CD4-positive, alpha-beta T cell treated with Interleukin-17A for 4 hours (primary cell): ENCODE measurements at places on chromosomes 4 and X.

DNA sequence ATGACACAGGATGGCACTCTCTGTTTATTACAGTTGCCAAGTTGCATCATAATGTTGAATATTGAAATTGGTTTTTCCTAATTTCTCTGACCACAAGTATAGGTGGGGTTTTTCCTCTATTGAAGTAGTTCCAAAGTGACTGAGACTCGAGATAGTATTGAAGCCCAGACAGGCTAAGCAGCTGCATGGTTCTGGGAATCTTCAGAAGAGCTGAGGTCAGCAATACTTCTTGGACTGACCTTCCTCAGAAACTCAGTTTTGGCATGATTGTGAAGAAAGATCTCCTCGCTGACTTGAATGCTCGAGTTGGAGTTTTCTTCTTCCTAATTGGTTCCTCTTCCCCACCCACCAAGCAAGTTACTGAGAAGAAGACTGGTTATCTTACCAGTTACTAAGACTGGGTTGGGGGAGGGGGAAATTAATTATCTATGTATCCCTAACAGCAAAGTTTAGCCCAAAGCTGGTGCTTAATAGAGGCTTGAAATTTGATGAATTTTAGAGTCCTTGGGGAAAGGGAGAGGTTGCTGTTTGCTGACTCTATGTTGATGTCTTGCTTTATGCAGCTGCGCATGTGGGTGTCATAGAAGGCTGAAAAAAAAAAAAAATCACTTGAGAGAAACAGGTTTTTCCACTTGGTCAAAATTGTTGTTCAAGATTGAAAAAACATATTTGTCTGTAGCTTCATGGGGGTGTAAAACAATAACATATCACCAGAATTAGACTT lies 91.1 kb downstream of the P2RY10 start:
- DNase-seq, result no peak

- no peak for DNase-seq
Observed at GRCh38 chr4:85905761-85906160, 430.8 kb downstream of the ARHGAP24 start.

DNA sequence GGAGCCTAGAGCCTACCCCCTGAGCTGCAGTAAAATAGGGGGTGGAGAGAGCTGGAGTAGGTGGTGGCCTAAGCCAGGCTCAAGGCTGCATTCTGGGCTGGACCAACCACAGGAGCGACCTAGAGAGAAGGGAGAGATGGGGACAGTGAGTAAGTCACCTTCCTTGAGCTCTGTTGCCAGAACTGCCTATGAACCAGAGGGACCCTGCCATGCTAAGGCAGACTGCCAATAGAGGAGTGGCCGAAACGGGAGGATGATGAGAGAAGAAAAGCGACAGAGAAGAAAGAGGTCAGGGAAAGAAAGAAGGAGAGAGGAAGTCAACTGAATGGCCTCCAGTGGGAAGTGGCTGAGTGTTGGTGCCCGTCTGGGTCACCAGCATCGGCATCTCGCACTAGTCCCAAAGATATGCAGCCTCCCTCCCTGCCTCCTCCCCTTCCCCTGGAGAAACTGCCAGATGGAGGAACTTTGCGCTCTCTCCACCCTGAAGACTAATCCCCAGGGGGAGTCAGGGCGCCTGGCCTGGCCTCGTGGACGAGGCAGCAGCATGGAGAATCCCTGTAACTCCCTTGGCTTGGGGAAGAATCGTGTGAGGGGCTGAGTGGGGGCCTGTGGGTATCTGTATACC lies 28.8 kb downstream of the ELF4 start:
- DNase-seq, result no peak

DNA sequence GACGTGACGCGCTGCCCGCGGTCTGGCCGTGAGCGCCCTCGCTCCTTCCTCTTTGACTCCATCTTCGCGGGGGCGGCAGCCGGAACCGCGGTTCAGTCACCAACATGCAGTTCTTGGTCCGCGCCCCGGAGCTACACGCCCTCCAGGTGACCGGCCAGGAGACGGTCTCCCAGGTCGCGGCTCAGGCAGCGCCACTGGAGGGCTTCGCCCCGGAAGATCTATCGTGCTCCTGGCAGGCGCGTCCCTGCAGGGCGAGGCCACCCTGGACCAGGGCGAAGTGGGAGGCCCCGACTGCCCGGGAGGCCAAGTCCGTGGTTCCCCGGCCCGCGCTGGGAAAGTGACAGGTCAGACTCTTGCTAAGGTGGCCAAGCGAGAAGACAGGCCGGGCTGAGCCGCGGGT lies 2.9 kb downstream of the TRIML2 start:
- DNase-seq, result no peak

DNA sequence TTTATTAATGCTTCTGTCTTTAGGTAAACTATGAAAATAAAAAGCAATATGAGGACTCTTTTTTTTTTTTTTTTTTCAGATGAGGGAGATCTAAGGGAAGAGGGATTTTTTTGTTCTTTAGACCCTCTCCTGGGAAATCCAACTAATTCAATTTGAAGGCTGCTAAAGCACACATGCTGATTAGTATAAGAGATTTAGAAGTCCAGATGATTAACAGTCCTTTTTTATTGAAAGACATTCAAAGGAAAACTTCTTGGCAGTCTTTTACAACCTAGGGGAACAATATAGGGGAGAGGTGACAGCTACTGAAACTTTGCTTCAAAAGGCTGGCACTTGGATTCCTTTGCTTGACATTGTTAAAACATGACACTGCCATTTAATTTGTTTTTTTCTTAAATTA lies 602.5 kb downstream of the RAPGEF2 start:
- DNase-seq, result no peak

DNA sequence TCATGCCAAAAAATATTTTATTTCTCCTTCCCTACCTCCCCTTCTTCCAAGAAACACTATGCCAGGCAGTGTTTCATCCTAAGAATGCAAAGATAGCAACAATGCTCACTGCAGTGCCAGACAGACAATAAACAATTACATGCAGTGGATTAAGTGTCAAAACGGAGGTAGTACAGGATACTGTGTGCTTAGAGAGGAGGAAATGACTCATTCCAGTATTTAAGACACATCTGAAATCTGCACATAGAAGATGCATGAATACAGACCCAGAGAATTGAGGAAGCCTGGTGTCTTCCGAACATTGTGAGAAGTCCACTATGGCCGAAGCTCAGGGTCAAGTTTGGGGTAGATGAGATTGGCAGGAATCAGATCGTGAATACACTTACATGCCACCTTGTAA lies 326.4 kb downstream of the PPP3CA start:
- peak; percentile 19 for DNase-seq

DNA sequence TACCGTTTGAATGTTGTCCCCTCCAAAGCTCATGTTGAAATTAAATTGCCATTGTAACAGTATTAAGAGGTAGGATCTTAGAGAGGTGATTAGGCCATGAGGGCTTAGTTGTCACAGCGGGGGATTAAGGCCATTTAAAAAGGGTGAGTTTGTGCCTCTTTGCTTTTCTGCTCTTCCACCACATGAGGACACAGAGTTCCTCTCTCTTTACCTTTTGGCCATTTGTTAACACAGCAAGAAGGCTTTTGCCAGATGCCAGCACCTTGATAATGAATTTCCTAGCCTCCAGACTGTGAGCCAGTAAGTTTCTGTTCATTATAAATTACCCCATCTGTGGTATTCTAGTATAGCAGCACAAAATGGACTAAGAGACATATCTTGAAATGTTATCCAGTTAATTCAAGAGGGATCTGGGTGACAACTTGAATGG lies 7.8 kb upstream of the HERC3 start:
- no peak for DNase-seq

DNA sequence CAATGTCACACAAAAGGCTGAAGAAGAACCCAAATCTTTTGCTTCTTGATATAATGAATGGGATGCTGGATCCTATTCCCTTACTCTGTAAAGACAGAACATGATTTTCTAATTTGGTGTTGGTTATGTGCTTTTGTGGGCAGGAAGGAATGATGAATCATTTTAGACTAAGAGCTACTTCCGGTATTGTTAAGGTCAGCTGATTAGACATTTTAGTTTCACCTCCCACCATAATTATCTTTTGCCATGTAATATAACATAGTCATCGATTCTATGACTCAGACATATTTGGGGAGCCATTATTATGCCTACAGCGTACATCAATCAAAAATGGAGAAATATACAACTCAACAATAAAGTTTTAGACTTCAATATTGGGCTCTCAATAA lies 265.3 kb downstream of the ZNF674 start:
- no peak for DNase-seq

- peak; percentile 47 for DNase-seq
Observed at GRCh38 chr4:7845493-7846128, 94.0 kb downstream of the AFAP1 start.

DNA sequence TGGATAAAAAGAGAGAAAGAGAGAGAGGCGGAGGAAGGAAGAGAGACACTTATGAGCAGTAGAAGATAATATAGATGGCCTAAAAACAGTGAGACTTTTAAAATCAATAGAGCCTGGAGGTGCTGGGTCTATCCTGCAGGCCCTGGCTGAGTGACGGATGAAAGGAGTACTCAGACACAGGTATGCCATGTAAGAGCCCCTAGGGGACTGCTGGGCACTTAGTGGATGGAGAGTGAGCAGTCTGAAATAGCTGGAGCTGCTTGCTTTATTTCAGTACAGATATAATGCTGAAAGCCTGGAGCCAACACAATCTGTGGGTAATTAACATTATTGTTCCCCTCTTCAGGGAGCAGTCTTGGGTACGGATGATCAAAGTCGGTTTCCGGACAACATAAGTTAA lies 578.6 kb downstream of the SPOCK3 start:
- no peak for DNase-seq

- DNase-seq, result peak; percentile 82
Observed at GRCh38 chr4:4574792-4575191, 32.9 kb upstream of the STX18 start.

- no peak for DNase-seq
Observed at GRCh38 chrX:54067766-54068165, 23.5 kb upstream of the PHF8 start.

DNA sequence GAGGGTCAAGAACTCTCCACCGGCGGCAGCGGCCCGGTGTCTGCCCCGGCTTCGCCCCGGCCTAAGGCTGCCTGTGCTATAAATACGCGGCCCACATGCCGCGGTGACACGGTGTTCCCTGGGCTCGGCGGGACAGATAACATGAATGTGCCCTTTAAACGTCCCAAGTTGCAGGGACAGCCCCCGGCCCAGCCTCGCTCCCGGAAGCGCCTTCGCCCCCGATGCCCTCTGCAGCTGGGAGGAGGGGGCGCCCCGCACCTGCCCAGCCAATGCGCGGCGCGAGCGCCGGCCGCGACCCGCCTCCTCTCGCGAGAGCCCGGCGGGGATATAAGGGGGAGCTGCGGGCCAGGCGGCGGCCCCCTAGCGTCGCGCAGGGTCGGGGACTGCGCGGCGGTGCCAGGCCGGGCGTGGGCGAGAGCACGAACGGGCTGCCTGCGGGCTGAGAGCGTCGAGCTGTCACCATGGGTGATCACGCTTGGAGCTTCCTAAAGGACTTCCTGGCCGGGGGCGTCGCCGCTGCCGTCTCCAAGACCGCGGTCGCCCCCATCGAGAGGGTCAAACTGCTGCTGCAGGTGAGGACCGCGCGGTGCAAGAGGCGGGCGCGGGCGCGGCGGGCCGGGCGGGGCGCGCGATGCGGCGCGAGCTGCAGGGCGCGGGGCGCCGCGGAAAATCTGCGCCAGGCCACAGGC lies at the start of gene SLC25A4:
SLC25A4 (plus strand) TSS at position 355 of the 689 bp plus-strand sequence; CDS start at position 462, 107 bp downstream.
- DNase-seq, result peak; percentile 84

GRCh38 chr4:138565576-138565975 lies 323.4 kb upstream of the SLC7A11 start:
- DNase-seq, result no peak

GRCh38 chr4:83917572-83917971 lies 381.7 kb downstream of the GPAT3 start:
- no peak for DNase-seq

DNA sequence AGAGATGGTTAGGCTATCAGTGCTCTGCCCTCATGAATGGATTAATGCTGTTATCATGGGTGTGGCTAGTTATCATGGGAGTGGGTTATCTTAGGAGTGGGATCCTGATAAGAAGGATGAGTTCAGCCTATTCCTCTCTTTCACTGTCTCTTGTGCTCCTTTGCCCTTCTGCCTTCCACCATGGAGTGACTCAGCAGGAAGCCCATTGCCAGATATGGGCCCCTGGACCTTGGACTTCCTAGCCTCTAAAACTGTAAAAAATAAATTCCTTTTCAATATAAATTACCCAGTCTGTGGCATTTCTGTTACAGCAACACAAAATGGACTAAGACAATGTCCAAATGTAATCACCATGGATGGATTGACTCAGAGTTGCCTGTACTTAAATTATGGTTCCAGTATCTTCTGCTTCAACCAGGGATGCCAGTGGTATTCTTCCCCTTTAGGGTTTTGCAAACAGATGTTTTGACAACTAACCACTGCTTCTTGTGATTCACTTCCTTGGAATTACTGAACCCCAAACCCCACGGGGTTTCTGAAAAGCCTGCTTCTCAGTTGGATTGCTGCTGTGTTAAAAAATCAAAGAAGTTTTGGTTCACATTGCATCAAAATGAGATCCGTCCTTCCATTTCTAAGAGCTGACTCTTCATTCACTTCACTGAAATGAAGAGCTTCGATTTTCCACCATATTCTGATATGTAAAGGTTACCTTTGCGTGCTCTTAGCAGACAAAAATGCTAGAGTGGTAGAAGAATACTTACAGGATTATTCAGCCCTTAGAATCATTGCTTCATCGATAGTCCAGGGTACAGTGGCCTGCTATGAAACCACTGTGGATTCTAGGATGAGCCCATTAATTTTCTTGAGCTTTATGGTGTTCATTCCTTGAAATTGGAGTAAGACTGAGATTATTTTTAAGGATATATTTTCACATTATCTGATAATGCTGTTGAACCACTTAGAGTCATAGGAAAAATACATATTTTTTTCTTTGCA lies 107.7 kb downstream of the FRMPD4 start:
- no peak for DNase-seq

DNA sequence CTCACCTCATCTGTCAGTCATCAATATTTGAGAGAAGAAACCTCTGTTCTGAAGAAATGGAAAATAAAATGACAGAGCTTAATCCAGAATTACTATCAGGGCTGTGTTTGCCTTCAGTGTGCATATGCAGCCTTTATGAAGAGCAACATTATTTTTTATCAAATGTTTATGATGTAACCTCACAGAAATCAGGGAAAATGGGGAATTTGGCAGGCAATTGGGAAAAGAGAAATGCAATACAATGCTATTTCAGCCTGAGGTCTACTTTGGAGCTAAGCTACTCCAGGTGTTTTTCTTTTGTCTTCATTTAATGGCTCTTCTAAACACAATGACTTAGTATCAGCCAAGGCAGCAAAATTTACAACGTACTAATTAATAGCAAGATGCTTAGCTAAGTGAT lies 241.1 kb upstream of the TET2 start:
- DNase-seq, result no peak

- DNase-seq, result no peak
Observed at GRCh38 chrX:16771483-16772398, 14.5 kb upstream of the TXLNG start.

GRCh38 chrX:20633451-20633850 lies 366.7 kb upstream of the RPS6KA3 start:
- DNase-seq, result no peak

DNA sequence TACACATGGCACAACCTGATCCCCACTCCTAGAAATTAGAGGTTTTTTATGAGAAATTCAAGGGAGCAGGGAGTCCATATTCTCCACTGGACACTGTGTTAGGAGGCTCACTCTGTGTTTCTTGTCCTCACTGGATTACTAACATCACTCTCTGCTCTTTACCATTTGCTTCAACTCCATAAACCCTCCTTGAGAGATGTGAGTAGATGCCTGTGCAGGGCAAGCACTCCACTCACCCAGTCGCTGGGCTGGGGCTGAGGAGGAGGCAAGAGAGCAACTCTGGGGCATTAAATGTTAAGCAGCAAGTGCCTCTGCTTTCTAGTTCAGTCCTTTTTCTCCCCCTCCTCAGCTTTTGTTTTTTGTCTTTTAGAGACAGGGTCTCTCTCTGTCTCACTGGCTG lies 115.1 kb downstream of the LARP7 start:
- no peak for DNase-seq

- DNase-seq, result no peak
Observed at GRCh38 chr4:139754938-139755337, 89.3 kb downstream of the MGST2 start.
